SJSA1 (cell line): ENCODE measurements at places on chromosomes 4 and X.

DNA sequence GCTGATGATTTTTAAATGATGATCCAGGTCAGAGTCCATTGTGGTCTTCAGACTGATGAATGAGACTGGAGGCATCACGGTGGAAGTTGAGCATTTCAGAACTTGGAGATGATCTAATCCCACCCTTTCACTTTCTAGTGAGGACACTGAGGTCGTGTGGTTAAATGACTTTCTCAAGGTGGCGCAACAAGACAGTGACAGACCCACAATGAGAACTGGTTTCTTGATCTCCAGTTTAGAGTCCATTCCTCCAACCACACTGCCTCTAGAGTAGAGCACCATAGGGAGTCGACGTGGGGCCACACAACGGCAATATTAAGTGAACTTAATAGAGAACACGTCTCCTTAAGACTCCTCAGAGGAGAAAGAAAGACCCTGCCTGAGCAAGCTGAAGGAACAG, 381.0 kb downstream of the UNC5C start:
- DNase-seq: no peak

DNA sequence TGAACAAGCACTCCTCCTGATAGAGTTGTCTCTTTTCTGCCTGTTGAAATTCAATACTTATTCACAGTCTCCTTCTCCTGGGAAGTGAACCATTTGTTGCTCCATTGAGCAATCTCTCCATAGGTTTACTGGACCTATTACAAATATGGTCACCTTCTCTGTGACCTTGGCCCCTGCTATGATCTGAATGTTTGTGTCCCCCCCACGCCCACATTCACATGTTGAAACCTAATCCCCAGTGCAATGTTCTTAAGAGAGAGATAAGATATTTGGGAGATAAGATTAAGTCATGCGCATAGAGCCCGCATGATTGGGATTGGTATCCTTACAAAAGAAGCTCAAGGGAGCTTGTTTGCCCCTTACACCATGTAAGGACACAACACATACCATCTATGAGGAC, 54.1 kb upstream of the GABRE start:
- no peak for DNase-seq

DNA sequence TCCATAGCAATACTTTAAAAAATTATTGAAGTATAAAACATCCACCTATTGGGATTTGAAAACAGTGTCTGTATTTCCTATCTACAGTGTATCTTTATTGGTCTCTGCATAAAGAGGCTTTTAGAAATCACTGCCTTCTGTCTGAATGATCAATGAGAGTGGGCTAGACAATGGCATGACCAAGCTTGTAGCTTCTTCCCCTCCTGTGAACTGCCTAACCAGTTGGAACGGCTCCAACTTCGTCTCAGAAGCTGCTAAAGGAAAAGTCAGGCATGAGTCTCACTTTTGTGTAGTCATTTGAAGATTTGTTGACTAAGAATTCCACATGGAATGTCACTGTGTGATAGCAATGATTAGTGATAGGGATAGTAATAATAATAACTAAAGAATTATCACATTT, 64.2 kb downstream of the INTS12 start:
- no peak for DNase-seq

DNA sequence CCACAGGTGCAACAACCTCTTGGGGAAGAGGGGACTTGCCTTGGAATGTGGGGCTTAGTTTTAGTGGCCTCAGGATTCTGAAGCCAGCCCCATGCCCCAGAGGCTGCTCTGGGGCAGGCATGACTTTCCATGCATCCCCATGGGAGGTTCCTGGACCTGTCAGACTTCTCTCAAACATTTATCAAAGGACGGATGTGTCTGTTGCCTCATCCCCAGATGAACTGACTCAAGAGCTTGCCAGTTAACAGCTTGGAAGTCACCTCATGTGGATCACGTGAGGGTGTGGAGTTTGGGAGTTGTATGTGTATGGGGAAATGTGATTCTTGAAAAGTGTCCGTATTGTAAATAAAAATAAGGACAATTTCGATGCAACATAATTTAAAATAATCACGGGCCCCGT, 341.5 kb downstream of the ARHGAP10 start:
- DNase-seq: no peak

- peak; percentile 72 for DNase-seq
These were observed 75.8 kb upstream of the ATP6AP2 start for GRCh38 chrX:40504801-40505605.

- no peak for DNase-seq
These were observed 331.1 kb downstream of the GRID2 start for GRCh38 chr4:92634882-92635281.

- no peak for DNase-seq
These were observed 17.8 kb upstream of the EDNRA start for GRCh38 chr4:147463065-147463464.

DNA sequence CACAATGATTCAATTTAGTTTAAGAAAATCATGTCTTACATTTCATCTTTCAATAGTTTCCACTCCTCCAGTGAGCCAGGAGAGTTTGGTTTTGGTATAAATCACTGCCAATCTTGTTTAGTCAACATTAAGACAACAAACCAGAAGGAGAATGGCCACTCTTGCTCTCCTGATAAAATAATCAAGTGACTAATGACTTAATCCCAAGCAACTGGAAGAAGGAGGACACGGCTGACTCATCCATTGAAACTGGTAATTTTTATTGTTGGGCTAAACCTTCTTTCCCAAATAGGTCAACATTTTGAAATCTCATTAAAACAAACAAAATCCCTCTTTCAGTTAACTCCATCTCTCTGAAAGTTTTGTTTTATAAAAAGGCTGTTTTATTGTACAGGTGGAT, 230.2 kb downstream of the CLCN4 start:
- peak; percentile 57 for DNase-seq

- DNase-seq: no peak
These were observed 58.0 kb downstream of the FAM53A start for GRCh38 chr4:1626151-1626550.

DNA sequence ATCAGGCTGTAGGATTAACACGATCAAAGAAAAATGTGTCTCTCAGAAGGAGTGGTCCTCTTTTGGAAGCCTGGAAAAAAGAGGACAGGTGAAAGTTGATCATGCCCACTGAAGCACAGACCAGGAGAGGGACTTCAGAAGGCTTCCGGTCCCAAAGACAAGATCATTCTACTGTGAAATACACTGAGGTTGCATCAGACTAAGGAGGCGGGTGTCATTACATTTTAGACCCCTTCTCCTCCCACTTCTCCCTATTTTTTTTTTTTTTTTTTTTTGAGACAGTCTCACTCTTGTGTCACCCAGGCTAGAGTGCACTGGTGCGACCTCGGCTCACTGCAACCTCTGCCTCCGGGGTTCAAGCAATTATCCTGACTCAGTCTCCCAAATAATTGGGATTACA, 67.5 kb downstream of the RBM47 start:
- no peak for DNase-seq

- peak; percentile 86 for DNase-seq
These were observed 14.5 kb downstream of the SPACA5 start for GRCh38 chrX:48021026-48021900.

DNA sequence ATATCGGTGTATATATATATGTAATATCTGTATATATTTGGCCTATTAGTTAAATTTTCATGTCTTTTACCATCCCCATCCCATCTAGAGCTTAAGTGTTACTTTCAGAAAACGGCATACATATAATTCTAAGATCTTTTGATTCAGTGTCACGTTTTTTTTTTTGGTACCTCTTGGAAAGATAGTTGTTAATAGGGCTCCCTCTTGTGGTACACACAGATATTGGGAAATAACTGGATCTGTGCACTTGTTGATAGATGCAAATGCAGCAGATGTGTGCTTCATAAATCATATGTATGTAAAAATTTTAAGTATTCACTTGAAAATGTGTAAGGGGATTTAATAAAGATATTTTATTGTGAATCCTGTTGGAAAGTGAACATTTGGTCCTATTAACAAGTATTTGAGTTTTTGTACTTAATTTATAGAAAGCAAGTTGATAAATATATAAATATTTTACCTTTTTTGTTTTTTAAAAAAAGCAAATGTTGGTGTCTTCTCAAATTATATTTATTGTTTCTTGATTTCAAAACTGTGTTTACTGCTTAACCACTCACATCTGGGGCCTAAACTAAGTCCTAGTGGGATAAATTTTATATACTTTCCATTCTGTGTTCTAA, 74.7 kb downstream of the PAQR3 start:
- DNase-seq: peak; percentile 58

- DNase-seq: no peak
These were observed 72.6 kb upstream of the PPARGC1A start for GRCh38 chr4:23962462-23962861.

GRCh38 chr4:80138551-80139538, 58.5 kb upstream of the PRDM8 start:
- no peak for DNase-seq

GRCh38 chr4:119731778-119732177, 103.2 kb upstream of the PDE5A start:
- DNase-seq: no peak

GRCh38 chr4:53605783-53606182, 14.5 kb upstream of the LNX1 start:
- DNase-seq: no peak

- peak; percentile 35 for DNase-seq
These were observed 705 bp downstream of the RPS6KA3 start for GRCh38 chrX:20265726-20266681.

- DNase-seq: no peak
These were observed 82.2 kb downstream of the PSAPL1 start for GRCh38 chr4:7352486-7352885.

- DNase-seq: no peak
These were observed 21.4 kb downstream of the PLAC1 start for GRCh38 chrX:134636851-134637250.

DNA sequence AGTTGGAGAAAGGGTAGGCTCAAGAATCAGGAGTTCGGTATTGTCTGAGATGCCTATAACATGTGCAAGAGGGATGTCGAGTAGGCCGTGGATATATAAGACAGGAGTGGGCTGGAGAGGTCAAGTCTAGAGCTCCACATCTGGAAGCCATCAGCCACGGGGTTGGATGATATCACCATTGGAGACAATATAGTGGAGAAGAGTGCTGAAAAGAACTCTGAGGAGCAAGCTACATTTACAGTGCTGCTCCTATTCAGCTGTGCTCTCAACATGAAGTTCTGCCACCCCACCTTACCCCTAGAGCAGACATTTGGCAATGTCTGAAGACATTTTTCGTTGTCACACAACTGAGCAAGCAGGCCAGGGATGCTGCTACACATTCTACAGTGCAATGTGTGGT, 20.9 kb upstream of the PLAC1 start:
- no peak for DNase-seq

DNA sequence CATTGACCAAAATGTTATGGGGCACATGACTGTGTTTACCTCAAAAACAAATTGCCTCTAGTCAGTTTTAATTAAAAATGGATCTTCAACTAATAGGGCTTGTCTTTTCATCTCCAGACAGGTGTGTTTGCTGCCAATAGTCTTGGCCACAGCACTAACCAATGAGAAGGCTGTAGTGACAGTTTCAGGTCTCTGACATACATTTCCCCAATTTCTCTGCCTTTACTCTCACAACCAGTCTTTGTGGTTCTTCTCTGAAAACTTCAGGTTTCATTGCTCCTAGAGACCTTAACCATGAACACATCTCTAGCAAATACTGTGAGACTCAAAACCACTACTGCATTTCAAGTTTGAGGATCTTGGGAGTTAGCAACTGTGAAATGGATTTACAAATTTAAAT, 3.5 kb upstream of the EDNRA start:
- DNase-seq: no peak

DNA sequence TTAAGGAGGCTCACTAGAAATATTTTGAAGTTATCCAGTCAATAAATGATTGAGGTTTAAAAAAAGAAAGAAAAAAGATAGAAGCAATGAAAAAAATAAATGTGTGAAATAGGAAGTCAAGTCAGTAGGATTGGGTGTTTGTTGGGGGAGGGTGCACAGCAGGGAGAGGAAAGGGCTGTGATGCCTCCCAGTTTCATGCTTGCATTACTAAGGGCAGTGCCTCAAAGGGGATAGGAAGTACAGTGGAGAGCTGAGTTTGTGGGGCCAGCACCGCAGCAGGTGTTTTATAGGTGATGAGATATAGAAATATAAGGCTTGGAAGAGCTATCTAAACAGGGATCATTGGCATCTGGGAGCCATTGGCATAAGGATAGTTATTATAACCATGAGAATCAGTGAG, 919.2 kb downstream of the STIM2 start:
- no peak for DNase-seq

GRCh38 chr4:118033148-118034052, 886 bp upstream of the NDST3 start:
- peak; percentile 60 for DNase-seq

DNA sequence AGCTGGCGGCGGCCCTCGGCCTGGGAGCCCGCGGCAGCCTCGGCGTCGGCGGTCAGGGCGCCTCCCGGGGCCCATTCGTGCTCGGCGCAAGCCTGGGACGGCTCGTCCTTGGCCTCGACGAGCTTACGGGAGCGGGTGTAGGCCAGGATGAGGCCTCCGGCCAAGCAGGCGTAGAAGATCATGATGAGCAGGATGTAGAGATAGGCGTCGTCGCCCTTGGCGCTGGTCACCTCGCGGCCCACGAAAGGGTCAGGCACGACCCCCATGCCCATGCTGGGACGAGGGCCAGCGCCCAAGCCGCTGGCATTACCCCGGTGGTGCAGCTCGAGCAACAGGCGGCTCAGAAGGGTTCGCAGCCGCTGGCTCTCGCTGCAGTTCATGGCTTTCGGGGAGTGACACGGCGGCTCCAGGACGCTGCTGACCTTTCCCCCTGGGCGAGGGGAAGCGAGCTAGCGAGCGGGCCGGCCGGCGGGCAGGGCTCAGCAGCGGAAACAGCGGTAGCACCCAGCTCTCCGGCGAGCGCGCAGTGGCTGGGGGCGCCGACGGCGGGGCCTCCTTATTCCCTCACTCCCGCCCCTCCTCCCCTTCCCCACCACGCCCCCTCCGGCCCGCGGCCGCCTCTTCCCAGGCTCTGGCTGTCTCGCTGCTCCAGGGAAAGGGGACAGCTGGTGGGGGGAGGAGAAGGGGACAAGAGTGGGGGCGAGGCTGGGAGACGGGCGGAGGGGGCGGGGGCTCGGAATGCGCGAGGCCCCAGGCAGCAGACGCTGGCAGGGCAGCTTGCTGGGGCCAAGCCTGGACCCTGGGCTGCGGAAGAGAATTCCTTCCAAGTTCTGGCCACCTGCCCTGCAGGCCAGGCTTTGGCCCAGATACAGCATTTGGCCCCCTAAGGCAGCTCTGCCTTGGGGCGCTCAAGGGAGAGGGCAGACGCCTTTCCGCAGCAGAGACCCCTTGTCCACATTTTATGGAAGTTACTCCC, at the start of gene KCNE5:
Gene KCNE5, minus strand, starts transcription at position 532 of the 976 bp plus-strand sequence. Its CDS starts 152 bp downstream, at position 380.
- no peak for DNase-seq

GRCh38 chr4:169492436-169493163, 119.8 kb downstream of the NEK1 start:
- DNase-seq: peak; percentile 33

DNA sequence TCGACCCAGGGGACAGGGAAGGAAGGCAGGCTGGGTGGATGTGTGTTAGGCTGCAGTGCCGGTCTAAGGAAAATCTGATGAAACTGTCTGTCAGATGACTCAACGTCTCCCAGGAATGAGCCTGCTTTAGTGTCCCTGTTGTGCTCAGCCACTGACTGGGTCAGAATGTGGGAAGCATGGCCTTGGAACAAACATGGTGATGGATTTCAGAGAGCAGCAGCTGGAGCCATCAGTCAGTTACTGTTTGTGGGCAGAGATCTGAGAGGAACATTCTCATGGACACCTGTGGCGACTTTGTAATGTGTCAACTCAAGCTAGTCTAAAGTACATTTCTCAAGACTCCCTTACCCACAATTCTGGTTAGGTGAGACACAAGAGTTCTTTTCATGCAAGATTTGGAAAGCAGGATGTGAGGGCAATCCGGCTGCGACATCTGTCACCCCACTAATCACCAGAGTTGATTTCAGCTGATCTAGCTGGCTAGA, 63.2 kb downstream of the ANAPC10 start:
- DNase-seq: peak; percentile 14

GRCh38 chr4:92031825-92032224, 271.9 kb upstream of the GRID2 start:
- DNase-seq: no peak
